ENCODE measurements at places on chromosomes 5 and 9.

- DNase-seq = no peak
Observed at GRCh38 chr9:86990290-86990689, 43.0 kb upstream of the GAS1 start.

GRCh38 chr9:113480612-113481011, 17.1 kb downstream of the RGS3 start:
- DNase-seq = no peak

DNA sequence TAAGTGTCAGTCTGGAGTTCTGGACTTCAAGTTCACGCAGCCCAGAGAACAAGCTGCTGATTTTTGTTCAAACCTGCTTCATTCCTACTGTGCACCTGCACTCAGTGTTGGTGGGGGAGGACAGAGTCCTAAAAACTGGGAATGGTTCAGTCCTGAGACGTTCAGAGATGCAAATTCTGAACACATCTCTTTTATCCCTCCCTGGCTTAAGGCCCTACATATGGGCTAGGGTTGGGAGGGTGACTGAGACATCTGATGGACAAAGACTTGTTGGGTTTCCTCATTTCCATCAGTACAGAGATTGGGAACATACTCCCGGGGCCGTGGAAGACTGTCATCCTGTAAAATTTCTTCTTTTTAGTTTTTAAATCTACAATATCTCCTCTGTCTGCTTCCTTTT, 83.0 kb upstream of the TTC23L start:
- no peak for DNase-seq

GRCh38 chr9:109098960-109099308, 20.8 kb downstream of the TMEM245 start:
- no peak for DNase-seq

DNA sequence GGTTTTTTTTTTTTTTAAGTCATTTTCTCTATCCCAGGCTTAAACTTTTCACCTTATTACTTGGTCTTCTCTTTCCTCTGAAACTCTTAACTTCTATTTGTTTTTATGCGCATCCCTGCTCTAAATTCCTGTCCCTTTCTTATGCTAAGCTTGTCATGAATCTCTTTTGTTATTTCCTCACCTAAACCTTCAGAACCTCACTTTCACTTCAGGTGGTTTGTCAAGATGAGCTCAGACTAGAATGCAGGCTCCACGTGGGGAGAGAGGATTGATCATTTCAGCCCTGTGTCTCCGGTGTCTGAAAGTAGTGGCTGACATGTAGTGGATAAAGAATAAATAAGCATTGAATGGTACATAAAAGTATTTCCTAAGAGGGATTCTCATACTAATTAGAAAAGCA, 63.6 kb downstream of the ANXA1 start:
- DNase-seq = no peak

- DNase-seq = peak; percentile 55
Observed at GRCh38 chr9:111662576-111663300, 1.3 kb downstream of the GNG10 start.

DNA sequence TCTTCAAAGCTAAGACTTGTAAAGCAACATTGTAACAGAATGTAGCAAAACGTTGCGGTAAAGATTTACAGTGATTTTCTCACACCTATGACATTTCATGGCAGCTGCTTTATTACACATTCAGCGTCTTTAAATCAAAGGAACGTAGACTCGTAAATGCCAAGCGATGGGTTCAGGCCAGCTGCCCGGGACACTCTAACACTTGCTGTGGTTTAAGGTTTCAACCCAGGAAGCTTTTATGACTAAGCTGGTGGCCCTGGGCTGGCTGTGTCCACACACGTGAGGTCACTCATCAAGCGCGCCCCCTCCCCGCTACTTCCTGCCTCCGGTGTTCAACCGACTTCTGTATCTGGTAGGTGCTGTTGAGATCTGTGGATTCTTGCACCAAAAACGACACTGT, 2.5 kb downstream of the SLC6A18 start:
- no peak for DNase-seq

DNA sequence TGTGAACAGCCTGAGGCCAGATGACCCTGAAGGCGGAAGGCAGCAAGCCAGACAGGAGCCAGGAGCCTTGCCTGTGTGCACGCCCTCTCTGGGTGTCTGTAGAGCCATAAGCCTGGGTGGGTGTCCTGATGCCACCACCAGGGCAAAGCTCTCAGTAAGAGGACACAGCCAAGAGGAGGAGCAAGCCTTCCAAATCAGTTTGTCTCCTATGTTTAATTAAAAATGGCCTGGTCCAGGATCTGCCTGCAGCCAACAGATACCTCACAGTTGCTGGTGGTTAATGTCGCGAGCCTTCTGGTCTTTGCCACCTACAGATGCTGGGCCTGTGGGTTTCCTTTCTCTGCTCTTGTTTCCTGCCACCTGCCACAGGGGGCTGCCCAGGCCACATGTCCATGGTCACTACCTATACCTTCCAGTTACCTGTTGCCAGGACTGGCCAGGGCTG, 56.9 kb downstream of the SYK start:
- DNase-seq = no peak

- no peak for DNase-seq
Observed at GRCh38 chr5:134556994-134557393, 31.5 kb downstream of the JADE2 start.

- DNase-seq = no peak
Observed at GRCh38 chr5:145829708-145830361, 5.3 kb downstream of the PRELID2 start.

- no peak for DNase-seq
Observed at GRCh38 chr5:52985306-52985705, 3.8 kb upstream of the ITGA2 start.

- no peak for DNase-seq
Observed at GRCh38 chr9:72932619-72933018, 20.2 kb downstream of the ALDH1A1 start.

DNA sequence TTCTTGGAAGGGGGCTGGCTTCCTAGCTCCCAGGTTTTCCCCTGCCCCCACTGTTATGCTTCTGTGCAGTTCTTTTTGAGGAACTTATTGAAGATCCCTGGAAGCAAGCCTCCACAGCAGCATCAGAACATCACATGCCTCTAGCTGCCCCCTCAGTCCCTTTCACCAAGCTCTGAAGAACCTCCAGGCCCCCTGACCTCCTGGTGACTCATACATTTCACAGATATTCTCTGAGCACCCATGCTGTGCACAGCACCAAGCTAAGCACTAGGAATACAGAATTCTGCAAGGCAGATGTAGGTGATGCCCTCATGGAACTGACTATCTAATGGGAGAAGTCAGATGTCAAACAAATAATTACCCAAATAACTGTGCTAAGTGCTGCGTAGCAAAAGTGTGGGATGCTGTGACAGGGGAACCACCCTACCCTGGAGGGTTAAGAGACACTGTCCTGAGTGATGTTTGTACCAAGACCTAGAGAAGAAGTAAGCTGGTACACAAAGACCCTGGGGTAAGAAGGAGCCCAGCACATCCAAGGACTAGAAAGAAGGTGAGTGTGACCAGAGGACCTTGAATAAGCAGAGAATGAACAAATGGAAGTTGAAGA, 213.7 kb upstream of the NR4A3 start:
- DNase-seq = no peak

GRCh38 chr9:138121438-138122050, 244.0 kb downstream of the CACNA1B start:
- no peak for DNase-seq

DNA sequence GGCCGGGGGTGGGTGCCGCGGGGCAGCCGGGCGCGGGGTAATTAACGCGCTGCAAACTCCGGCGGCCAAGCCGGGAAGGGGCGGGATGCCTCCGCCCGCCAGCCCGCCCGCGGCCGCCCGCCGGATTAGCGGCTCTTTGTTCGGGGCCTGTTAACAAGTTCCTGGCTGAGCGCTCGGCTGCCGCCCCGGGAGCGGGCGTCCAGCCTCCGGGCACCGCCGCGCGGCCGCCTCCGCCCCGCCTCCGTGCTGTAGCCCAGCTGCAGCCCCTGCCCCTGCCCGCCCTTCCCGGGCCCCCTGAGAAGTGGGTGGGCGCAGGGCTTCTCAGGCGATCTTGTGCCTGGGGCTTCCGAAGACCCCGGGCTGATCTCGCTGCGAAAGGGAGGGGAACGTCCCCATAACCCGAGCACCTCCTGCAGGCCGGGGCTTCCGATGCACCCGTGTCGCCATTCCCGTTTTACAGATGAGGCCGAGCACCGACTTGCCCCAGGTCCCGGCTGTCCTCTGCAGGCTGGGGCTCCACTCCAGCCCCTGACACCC, 7.5 kb downstream of the UNC5A start:
- DNase-seq = no peak

GRCh38 chr5:10338686-10339057, 14.8 kb upstream of the MARCHF6 start:
- DNase-seq = no peak

DNA sequence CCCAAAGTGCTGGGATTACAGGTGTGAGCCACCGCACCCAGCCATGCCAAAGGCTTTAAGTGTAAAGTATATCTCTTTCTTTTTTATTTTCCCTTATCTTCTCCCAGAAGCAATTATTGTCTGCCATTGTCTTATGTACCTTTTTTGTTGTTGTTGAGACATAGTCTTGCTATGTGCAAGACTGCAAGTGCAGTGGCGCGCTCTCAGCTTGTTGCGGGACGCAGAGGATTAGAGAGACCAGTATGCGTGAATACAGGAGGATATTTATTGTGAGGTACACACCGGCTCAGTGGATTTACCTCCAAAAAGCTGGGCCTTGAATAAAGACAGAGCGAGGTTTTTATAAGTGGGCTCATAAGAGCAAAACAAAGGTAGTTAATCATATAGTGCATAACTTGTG, 11.8 kb downstream of the TMEM38B start:
- no peak for DNase-seq

GRCh38 chr5:102624405-102624804, 125.6 kb upstream of the SLCO6A1 start:
- no peak for DNase-seq

GRCh38 chr5:141889282-141889871, 11.2 kb upstream of the PCDH1 start:
- DNase-seq = no peak

DNA sequence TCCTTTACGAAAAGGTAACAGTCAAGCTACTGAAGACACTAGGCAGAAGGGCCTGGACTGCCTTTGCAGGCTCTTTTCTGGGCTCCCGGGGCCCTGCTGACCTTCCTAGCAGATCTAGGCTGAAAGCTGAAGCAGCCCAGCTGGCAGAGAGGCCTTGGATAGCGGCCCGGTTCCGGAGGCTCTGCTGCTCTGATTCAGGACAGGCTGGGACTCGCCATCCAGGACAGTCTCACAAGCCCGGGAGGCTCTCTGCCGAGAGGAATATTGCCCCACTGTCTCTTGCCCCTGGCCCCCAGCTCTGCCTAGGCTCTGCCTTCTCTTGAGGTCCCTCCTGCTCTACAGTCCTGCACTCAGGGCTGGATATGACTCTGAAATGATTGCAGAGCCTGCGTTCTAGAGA, 67.8 kb downstream of the PSD2 start:
- DNase-seq = no peak

DNA sequence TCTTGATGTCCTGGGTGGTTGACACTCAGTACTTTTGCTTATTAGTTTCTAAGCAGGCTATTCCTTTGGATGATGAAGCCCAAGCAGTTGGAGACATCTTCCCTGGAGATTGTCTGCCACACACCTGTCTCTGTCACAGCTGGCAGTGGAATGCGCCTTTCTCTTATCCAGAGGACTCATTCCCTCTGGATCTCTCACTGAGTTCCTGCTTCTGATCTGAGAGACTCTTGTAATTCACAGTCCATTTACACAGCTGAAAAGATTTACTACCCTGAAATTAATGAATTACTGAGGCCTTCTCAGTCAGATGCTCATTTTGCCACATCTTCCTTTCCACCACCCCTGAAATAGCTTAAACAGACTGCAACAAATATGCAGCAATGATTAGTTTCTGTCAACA, 15.9 kb downstream of the TAL2 start:
- DNase-seq = no peak

- DNase-seq = no peak
Observed at GRCh38 chr5:150307617-150308426, 5.1 kb upstream of the ARSI start.

DNA sequence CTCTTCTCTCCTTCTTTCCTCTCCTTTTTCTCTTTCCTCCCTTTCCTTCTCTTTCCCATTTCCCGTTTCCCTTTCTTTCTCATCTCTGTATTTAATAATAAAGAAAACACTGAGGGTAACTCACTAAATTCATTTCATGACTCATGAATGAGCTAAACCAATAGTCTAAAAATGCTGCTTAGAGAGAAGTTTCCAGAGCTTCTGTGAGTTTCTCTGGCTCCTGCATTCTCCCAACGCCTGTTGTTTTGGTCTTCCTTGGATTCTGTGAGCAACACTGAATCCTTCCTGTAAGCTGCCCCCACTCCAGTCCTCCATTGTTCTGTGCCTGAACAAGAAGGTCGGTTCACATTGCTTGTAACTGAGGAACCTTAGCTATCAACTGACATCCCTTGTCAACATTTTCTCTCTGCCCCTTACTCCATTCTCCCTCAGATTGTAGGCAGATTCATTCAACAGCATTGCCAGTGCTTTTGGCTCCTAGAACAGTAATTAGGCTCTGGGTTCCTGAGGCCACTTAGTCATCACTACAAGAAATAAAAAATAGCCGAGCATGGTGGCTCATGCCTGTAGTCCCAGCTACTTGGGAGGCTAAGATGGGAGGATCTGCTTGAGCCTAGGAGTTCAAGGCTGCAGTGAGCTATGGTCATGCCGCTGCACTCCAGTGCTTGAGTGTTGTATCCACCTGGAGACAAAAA, 237.7 kb upstream of the KLF4 start:
- no peak for DNase-seq

GRCh38 chr5:138909734-138910133, 34.6 kb upstream of the LRRTM2 start:
- no peak for DNase-seq

DNA sequence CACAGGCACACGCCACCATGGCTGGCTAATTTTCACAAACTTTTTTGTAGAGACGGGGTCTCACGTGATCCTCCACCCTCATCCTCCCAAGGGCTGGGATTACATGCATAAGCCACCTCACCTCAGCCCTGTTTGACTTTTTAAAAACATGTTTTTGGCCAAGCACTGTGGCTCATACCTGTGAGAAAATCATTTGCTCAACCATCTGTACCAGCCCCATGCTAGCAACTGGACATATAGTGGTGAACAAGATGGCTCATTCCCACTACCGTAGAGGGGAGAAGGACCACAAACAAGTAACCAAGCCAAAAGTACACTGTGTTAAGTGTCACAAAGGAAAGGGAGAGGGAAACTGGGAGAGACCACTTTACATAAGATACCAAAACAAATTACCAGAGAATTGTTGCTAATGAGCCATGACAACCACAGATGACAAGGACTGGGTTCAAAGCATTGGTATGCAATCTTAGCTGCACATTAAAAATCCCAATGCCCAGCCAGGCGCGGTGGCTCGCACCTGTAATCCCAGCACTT, 19.2 kb downstream of the PPP2CA start:
- DNase-seq = no peak

Measured in activated naive CD4-positive, alpha-beta T cell treated with anti-CD3 and anti-CD28 coated beads, Interleukin-2, amount 10 ng/mL, durations not matched to agents 7 days and 5 days (primary cell).